Heart right ventricle (tissue), 16 donors: ENCODE measurements at places on chromosomes 13 and 19. TPM values are rescaled to one million over a fixed set of nuclear protein-coding genes. Genes with fewer than 3 reads are reported as not detected.

Gene LGI4
- total RNA-seq, result 6.5 TPM

Gene VSTM2B
- total RNA-seq, result not detected

DNA sequence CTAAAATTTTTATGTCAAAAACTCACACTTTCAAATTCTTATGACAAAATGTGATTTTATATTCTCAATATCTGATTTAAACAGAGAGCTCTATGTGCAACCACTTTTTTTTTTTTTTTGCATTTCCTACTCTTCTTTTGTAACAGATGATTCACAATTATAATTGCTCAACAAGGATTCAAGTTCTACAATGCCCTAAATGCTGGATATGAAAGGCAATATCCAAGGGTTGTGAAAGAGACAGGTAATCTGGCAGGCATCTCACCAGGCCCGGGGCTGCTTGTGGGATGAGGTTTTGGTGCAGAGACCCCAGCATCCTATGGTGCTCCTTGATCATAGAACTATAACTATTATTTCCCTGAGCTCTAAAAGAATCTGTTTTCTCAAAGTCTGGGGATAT lies 363.6 kb upstream of the NBEA start:
- no peak overlapping the region for H3K27ac ChIP-seq

DNA sequence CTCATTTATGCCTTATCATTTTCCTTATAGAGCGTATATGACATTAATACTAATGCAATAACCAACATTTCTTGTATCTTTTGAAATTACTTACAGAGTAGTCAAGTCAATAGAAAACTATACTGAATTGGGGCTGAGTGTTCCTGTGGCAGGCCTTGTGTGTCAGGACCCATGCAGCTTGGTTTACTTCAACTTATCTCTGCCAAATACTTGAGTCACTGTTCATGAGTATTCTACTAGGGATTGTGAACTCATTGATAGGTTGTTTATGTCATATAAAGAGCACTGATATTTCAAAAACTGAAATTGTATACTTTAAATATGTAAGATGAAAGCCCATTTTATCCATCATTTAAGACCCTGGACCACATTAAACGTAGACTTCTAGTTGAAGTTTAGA lies 688.6 kb upstream of the SLITRK1 start:
- H3K27ac ChIP-seq, result no peak overlapping the region
- H3K4me3 ChIP-seq, result no peak overlapping the region
- H3K27me3 ChIP-seq, result no peaks in the 10 kb centered on the region
- H3K36me3 ChIP-seq, result no peaks in the 10 kb centered on the region
- H3K4me1 ChIP-seq, result no peaks in the 10 kb centered on the region
